ENCODE measurements at places on chromosomes 4 and X.
A peak's percentile ranks its signal among the peaks of the same experiment; 100 is the strongest.

GRCh38 chrX:96372313-96373046 is 312.2 kb upstream of the DIAPH2 start:
- DNase-seq: no peak

DNA sequence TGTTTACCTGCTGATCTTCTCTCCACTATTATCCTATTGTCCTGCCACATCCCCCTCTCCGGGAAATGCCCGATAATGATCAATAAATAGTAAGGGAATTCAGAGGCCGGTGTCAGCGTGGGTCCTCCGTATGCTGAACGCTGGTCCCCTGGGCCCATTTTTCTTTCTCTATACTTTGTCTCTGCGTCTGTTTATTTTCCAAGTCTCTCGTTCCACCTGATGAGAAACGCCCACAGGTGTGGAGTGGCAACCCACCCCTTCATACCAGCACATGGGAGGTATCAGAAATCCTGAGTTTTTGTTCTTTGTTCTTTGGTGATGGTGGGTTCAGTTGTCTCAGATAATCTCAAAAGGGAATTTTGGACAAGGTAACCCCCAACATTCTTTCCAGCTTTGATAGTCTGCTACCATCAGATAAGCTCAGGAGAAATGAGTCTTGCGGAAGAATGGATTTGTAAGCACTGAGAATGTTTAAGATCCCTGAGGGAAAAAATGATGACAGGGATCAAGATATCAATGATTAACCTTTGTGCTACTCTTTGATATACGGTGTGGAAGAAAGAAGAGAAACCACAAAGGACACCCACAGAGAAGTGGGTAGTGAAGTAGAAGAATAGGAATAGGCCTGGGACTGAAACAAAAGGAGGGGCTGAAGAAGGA is 117.9 kb downstream of the CEP44 start:
- no peak for DNase-seq

- DNase-seq: no peak
Measured at GRCh38 chrX:122552286-122552800, 631.7 kb upstream of the GRIA3 start.

DNA sequence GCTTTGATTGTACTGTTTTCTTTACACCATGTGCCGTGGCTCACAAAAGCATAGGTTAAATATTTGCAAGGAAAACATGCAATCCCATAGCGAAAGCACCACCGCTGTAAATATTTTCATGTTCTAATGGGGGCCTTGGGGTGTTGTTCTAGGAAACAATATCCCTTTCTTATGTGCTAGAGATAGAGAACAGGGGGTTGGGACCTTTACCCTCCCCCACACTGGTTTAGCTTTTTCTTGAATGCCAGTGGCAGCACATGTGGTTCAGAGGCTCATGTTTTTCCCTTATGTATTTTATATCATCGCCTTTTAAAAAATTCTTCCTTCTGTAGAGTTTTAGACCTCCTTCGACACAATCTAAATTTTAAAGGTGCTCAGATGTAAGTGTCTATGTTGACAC is 422.6 kb upstream of the TENM3 start:
- DNase-seq: peak; percentile 47

DNA sequence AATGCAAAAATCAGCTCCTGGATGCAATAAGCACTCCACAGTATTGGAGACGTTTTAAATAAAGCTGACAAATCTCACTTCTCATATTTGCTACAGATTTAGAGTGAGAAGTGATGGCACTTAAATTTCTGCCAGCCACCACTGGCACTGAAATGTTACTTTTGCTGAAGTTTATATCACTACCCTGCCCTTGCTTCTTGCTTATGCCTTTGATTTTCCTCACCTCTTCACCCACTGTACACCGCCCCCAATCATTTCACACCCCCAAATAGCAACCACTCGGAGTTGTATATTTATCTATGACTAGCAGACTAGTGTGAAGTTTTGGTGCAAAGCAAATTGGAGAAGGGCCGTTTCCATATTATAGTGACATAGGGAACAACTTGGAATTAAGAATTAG is 19.9 kb upstream of the SLC7A11 start:
- DNase-seq: no peak

DNA sequence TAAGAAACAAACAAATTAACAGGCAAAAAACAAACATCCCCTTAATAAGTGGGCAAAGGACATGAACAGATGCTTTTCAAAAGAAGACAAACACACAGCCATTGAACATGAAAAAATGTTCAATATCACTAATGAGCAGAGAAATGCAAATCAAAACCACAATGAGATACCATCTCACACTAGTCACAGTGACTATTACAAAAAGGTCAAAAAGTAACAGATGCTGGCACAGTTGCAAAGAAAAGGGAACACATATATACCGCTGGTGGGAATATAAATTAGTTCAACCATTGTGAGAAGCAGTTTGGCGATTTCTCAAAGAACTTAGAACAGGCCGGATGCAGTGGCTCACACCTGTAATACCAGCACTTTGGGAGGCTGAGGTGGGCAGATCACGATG is 146.1 kb upstream of the NEIL3 start:
- no peak for DNase-seq

DNA sequence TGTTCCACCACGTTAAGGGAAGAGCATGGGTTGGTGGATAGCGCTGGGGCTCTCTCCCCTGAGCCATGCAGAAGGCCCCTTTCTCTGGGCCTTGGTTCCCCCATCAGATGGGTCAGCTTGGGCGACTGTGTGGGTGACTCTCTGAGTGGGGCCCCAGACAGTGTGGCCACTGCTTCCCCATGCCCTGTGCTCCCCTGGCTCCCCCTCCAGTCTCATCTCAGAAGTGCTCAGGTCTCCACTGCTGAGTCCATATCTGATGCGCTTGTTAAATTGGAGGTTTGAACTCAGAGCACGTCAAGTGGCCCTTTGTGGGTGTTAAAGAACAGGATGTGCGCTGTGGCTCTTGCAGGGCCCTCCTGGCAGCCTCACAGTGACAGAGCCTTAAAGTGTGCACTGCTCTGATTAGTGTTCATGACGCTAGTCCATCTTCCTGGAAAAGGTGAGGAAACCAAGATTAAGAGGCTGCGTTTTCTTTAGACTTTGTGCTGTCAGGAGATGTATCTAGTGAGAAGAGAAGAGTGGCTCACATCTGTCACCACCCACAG is 59.8 kb downstream of the NELFA start:
- no peak for DNase-seq

- no peak for DNase-seq
Measured at GRCh38 chr4:118964891-118965411, 76.3 kb downstream of the SYNPO2 start.

DNA sequence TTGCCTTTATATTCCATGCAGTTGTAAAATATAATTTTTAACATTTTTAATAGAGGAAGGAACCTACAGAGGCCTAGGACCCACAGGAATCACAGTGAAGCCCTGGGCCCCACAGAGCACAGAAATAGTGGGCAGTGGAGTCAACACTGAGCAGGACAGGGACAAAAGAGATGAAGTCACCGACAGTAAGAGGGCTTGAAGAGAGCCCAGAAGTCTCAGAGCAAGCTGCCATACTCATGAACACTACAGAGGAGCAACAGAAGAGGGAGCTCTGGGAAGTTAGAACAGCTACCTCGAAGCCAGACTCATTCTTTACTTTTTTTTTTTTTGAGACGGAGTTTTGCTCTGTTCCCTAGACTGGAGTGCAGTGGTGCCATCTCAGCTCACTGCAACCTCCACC is 149.3 kb upstream of the TENM3 start:
- no peak for DNase-seq

GRCh38 chr4:177190995-177191580 is 118.6 kb upstream of the NEIL3 start:
- no peak for DNase-seq

- DNase-seq: no peak
Measured at GRCh38 chr4:101252721-101253120, 94.6 kb downstream of the PPP3CA start.

GRCh38 chr4:7156328-7156727 is 36.0 kb upstream of the SORCS2 start:
- DNase-seq: no peak

DNA sequence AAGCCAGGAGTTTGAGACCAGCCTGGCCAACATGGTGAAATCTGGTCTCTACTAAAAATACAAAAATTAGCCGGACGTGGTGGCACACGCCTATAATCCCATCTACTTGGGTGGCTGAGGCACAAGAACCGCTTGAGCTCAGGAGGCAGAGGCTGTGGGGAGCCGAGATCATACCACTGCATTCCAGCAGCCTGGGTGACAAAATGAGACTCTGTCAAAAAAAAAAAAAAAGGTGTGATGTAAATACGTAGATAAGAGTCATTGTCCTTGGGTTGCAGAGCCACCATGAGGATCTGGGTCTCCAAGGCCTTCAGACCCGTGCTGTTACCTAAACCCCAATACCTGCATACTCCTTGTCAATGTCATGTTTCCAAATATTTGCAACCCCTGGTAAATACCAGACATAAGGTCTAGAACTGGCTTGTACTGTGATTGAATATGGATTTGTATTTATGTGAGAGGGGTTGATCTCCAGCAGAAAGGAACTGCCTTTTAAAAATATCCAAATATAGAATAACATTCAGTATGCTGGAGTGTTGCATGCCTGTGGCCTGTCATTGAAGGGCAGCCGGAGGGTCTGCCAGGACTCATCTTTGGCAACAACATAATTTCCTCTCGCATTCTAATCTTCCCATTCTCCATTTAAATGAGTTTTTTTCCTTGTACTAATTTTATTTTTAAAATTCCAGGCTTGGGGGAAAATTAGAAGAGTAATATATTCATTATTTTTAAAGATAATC is 40.4 kb downstream of the ATXN3L start:
- no peak for DNase-seq

DNA sequence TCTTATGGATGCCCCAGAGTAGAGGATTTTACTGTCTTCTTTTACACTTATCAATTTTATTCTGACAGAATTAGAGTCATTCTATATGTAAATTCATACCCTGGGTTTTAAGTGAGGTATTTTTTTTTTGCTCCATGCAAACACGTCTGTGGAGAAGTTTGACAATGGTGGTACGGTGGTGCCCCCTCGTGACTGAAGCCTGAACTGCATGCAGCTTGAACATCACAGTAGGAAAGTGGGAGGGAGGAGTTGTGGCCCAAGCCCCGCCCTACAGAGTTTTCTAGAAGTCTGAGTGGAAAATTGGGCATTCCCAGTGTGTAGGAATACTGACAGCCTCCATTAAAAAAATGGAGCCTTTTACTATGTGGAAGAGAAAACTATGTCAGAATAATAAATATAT is 73.3 kb upstream of the RAB40AL start:
- peak; percentile 61 for DNase-seq

GRCh38 chr4:15398001-15398400 is 29.8 kb upstream of the C1QTNF7 start:
- DNase-seq: no peak

- no peak for DNase-seq
Measured at GRCh38 chr4:181582595-181582994, 660.6 kb upstream of the TENM3 start.

Data from NCI-H748 treated with DMSO at 0.1 percent for 48 hours (cell line).